ENCODE measurements at places on chromosomes 3 and 15.

GRCh38 chr15:65869954-65870871, 922 bp downstream of the RAB11A start:
- DNase-seq, result peak; percentile 12

DNA sequence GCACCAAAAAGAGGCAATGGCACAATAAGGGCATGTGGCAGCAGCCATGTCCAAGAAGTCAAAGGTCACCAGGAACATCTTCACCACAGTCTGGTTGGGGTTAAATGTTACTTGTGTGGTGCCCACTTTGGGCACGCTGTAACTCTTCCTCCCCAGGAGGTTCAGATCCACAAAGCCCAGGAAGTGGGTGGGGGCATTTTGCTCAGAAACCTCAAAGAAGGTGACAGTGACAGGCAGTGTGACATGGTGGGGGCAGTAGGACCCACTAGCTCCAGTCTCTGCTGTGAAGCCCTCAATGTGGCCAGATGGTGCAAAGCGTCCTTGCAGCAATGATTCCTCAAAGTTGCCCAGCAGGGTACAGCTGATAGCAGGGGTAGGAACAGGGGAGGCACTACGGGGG, 5.8 kb downstream of the ZNF80 start:
- peak; percentile 44 for DNase-seq

- no peak for DNase-seq
These were observed 304.6 kb downstream of the NAALADL2 start for GRCh38 chr3:175163686-175164085.

GRCh38 chr15:28002867-28003266, 96.2 kb downstream of the OCA2 start:
- no peak for DNase-seq

GRCh38 chr3:47825590-47825989, 22.7 kb downstream of the DHX30 start:
- DNase-seq, result no peak

GRCh38 chr3:27666708-27667107, 55.4 kb downstream of the EOMES start:
- DNase-seq, result no peak

- DNase-seq, result no peak
These were observed 70.7 kb downstream of the CYP19A1 start for GRCh38 chr15:51267703-51268083.

DNA sequence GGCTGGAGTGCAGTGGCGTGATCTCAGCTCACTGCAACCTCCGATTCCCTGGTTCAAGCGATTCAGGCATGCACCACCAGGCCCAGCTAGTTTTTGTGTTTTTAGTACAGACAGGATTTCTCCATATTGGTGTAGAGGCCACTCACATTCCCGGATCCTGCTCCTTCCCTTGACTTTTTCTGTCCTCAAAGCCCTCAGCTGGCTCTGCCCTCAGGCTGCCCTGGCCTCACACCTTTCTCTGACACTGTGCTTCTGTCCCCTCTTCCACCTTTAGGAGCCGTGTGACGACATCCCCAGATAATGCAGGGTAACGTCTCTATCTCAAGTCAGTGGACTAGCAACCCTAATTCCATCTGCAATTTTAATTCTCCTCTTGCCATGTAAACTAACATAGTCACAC, 8.6 kb upstream of the CYFIP1 start:
- no peak for DNase-seq

DNA sequence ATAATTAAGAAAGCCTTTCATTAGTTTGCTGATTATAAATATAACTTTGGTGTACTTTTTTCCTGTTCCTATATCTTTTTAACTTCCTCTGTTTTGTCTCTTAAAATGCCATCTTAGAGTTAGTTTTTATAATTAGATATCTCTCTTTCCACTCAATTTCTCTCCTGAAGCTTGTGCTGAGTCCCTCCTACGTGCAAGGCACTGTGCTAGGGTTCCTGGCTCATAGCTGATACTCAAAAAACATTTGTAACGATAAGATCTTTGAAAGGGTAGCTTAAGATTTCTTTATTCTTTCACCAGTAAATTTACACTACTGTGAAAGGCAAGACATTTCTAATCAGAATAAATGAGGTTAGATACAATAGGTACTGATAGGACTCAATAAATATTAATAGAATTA, 358.8 kb downstream of the MECOM start:
- DNase-seq, result no peak

DNA sequence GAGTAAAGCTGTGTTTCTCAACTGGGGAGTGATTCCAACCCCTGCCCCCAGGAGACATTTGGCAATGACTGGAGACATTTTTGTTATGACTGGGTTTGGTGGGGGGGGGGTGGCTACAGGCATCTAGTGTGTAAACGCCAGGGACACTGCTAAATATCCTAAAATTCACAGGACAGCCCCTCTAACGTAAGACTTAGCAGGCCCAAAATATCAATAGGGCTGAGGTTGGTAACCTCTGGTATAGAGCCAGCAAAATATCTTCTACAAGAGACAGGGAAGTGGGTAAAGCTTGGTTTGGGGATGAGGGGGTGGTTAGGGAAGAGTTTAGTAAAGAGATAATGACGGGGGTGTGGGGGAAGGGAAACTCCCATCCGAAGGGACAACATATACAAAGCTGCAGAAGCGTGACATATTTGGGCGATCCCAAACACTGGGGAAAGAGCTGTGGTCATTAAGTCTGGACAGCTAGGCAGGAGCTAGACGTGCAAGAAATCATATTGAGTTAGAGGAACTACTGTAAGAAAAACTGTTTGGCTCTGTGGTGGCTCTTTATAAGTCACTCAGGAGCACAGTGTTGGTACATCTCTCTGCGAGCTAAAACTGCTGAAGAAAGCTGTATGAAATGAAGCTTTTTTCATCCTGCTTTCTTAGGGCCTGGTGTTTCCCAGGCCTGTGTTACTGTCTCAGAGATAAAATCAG, 697 bp upstream of the TRIM69 start:
- DNase-seq, result no peak

DNA sequence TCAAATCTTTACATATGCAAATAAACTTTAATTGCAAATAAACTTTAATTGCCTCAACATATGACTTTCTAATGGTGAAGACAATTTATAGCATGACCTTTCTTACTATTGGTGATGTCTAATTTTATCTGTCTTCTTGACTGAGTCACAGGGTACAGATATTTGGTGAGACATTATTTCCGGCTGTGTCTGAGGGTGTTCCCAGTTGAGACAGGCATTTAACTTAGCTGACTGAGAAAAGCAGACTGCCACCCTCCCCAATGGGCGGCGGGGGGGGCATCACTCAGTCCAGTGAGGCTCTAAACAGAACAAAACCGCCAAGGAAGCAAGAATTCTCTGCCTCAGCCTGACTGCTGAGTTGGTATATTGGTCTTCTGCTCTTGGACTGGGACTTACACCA, 160.0 kb downstream of the TBL1XR1 start:
- DNase-seq, result no peak

DNA sequence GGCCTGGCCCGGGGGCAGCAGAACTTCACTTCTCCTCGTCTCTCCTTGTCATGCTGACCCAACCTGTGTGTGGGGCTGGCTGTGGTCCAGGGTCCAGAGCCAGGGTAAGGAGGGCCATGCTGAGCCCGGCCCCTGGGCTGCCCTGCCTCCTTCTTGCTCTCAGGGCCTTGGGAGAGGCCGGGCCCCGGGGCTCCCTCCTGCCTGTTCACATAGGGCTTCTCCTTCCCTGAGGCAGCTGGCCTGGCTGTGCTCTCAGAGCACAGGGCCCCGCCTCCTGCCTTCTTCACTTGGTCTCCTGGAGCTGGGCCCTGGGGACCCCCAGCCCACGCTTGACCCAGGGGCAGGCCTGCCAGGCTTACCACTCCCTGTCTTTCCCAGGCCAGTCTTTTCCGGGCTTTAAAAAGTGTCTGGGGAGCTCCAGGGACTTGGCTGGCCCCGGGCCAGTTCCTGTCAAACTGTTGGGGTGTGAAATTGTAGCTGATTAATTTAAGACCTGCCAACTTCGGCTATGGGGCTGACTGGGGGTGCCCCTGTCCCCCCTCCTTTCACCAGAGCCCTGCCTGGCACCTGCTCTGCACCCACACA, 11.8 kb downstream of the PLXNA1 start:
- no peak for DNase-seq

DNA sequence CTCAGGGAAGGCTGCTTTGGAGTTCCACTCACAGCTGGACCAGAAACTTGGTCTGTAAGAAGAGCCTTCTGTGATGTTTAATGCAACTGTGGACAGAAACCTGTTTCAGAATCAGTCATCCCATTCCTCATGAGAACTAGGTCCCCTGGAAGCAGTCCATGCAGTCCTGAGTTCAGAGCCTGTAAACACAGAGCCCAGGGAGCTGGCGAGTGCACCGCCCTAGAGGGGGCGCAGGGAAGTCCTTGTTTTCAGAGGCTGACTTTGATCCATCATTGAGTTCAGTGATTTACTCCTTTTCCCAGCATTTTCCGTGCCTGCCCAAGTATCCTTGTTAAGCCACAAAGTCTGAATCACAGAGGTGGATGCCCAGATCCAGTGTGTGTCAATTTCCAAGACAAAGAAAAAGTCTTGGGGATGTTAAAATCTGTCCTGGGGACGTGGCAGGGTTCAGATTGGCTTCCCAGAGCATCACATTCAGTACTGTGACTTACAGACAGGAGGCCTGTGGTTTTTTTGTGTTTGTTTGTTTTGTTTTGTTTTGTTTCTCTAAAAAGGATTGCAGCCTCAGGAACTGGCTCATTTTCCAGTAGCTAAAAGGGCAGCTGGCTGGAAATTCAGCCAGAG, 9.8 kb upstream of the TXNRD3 start:
- no peak for DNase-seq

DNA sequence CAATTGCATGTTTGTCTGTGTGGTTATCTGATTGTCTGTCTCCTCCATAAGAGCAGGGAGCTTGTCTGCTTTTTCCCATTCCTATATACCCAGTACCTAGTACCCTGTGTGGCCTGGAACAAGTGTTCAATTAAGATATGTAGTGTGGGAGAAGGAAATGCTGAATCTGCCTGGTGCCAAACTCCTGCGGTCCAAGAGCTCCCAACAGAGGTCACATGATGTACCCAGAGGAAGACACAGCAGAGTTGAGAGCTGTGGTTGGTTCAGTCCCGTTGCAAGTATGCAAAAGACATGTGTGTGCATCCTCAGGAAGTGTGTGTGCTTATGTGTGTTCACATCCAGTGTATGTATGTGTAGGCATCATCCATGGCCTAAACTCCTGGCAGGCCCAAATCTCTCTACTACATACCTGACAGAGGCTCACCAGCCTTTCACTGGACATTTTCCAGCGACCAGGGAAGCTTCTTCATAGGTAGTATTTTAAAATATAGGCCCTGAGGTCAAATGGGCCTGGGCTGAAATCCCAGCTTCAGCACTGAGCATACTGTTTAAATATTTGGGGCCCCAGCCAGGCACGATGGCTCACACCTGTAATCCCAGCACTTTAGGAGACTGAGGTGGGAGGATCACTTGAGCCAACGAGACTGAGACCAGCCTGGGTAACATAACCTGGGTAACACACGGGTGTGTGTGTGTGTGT, 34.0 kb upstream of the ITGA11 start:
- DNase-seq, result no peak

DNA sequence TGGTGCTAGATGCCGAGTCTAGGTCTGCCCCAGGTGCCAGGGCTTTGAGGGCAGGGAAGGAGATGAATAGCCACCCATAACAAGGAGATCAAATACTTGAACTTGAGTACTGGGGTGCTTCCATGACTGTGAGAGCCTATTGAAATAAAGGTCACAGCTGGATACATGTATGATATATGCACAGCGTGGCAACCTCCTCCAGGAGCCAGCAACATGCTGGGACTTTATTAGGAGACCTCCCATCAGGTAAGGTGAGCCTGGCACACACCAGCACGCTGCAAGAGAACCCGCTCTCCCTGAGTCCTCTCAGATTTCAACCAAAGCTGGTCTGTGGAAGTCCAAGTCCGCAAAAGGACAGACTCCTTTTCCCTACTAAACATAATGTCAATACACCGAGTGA, 10.5 kb upstream of the HES1 start:
- DNase-seq, result no peak

DNA sequence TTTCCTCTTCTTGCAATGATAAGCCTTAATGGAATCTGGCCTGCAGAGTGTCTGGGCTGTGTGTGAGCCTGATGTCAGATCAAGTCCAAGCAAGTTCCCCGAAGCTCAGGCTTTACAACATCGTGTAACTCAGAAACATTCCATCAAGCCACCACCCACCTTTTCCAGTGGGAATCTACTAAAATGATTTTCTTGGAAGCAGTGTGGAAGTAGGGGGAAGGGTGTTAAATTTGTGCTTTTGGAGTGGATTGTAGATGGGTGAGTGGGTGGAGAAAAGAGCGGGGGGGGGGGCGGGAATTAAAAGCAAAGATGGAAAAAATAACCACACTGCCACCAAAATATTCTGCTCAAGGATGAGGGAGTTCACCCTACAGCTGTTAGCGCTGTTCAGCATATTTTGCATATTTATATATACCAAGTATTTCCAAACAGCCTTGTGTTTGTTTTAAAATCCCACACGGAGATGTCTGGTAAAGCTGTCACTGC, 53.6 kb downstream of the VGLL3 start:
- no peak for DNase-seq

DNA sequence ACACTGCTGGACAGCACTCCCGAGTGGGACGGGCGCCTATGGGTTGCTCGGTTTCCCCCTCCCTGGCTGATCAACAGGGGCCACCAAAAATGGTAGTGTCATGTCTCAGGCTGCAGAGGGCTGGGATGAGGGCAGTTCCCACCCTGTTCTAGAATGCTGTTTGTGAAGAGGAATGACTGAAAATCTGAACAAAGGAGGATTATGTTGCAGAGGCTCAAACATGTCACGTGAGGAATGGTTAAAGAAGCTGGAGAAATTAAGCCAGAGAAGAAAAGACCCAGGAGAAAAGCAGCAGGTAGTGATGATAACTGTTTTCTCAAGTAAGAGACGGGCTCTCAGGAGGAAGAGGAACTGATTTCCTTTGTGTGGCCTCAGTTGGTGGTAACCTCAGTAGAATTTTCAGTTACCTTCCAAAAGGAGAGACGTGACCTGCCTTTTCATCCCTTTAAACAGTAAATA, 10.4 kb downstream of the SPG21 start:
- no peak for DNase-seq

DNA sequence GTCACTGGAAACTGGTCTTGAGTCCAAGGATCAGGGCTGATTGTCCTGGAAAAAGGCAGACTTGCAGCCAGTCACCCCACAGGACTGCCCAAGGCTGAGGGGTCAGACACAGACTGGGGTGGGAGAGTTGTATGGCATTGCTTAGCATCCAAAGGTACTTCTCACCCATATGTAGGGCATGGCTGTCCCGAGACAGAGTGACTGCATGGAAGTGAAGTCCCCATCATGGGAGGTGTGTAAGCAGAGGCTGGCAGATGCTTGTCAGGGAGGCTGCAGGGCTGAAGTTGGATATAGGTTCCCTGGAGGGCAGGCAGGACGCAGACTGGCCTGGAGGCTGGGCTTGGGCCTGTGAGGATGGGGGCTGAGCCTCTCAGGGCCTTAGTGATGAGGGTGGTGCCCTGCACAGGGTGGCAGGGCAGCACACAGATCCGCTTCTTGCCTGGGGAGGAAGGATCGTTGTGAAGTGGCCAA, 31.1 kb downstream of the PSTPIP1 start:
- DNase-seq, result no peak

GRCh38 chr3:149701206-149701976, 43.6 kb upstream of the WWTR1 start:
- DNase-seq, result no peak

Measured in activated effector memory CD4-positive, alpha-beta T cell treated with Interleukin-2 at 50 U/mL for 16 hours (primary cell).